Right ventricle myocardium superior (tissue), 1 donor: ENCODE measurements at places on chromosomes 5 and 9. TPM values are rescaled to one million over a fixed set of nuclear protein-coding genes. Genes with fewer than 3 reads are reported as not detected.

GRCh38 chr5:50574121-50574520, 92.3 kb upstream of the PARP8 start:
- DNase-seq, result no peak

GRCh38 chr5:213803-214395, 4.1 kb downstream of the CCDC127 start:
- no peak for DNase-seq

DNA sequence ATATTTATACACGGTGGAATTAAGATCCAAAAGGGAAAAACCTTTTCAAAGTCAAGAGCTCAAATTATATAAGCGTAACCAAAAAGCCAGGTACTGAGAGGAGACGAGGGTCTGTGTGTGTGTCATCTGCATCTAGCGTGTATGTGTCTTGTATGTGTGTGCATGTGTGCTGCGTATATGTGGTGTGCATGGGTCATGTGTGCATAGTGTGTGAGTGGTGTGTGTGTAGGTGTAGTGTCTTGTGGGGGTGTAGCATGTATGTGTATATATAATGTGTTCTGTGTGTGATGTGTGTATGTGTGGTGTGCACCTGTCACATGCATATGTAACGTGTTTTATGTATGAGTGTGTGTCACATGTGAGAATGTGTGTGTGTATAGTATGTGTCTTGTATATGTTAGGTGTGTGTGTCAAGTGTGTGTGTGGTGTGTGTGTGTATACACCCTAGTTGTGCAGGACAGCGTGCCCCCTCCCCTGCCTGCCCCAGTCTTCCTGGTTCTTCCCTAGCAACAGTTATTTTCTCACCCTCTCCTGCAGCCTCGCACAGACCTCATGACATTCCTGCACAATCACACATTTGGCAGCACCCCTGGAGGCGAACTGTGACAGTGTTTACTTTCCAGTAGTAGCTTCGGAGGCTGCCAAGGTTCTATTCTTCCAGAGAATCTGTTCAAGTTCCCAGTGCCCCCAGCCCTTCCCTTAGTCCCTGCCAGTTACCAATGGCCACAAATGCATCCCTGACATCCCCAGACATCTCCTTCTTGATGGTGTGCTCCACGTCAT, 27.1 kb upstream of the TNIP1 start:
- DNase-seq, result peak; percentile 65

DNA sequence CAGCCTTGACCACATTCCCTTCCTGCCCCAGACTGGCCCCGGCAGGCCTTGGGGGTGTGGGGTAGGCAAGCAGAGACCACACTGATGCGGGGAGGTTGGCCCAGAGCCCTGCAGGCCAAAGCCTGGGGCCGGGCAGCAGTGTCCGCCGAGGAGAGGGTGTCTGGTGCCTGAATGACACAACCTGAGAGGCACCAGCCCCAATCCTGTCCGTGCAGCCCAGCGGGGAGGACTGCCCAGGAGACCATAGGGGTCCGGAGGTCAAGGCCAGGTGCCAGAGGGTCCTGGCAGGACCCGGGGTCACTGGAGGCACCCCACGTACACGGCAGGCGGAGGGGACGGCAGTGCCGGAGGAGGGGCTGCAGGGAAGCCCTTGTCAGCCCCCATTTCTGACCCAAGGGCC, 5.6 kb upstream of the PTGDS start:
- DNase-seq, result no peak

- DNase-seq, result peak; percentile 54
These were observed 414.3 kb downstream of the ANXA1 start for GRCh38 chr9:73565833-73566465.

DNA sequence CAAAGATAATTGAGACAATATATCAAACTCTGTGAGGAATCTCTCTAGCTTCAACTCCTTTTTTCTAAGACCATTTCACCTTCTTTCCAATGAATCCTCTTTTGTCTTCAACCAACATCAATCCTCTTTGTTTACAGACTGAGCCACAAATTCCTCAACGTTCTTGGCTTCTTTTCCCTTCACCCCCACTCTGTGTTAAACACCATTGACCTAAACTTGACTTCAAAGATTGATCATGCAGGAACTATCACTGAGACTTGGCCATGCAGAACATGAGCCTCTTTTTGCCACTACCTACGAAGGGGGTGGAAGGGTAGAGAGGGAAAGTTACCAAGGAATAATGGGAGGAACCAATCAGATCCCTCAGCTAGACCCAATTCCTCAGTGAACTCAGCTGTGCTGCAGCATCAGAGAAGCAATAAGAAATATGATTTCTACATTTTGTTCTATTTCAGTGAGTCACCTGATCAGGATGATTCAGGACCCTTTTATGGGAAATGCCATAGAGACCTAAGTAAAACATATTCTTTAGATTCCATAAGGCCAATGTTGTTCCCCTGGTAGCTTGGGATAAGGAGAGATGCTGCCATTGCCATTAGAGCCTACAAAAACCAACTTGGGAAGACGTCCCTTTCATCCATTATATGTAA, 187.7 kb upstream of the RGMB start:
- no peak for DNase-seq

DNA sequence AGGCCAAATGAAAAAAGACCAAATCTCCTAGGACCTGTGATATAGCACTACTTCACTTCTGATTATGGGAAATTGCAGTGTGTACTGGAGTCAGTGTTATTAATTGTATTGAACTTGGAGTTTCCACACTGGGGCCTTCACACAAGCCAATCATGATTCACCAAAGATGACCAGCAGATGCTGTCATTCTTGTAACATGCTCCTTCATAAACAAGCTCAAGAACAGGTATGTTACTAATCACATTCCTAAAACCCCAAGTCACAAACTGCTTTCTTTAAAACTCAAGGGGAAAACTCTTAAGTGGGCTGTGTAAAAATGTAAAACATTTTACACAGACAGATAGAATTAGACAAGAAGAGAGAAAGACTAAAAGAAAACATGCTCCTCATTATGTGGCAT, 5.6 kb downstream of the KLHL3 start:
- DNase-seq, result no peak

DNA sequence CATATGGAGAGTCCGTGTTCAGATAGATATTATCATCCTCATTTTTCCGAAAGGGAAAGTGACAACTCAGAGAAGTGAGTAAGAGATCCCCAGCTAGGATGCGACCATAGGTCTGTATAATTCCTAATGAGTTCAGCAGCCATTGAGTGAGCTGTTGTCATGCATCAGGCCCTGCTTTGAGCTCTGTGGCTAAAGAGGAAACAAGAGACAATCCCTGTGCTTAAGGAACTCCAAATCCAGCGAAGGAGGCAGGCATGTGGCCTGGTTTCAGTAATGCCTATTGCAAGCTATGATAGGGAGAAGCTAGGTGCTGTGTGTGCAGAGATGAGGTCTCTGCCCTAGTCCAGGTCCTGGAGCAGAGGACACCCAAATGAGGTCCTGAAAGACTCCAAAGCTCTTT, 192.8 kb downstream of the ACTL7B start:
- no peak for DNase-seq

DNA sequence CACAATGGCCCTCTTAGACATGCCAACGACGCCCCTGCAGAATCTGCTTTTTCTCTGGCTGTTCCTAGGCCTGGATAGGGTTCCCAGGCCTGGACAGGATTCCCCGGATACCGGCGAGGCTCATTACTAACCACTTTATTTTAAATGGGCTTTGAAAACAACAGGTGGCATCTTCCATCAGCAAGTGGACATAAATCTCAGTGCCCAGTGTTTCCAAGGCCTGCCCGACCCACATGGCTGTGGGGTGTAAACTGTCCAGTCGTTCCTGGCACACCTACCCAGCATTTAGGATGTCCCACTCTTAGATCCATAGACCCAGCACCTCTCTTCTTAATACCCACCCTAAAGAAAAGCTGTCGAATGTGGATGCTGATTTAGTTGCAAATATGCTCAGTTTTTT, 896 bp downstream of the CMBL start:
- DNase-seq, result peak; percentile 18

GRCh38 chr5:54366707-54367106, 56.3 kb upstream of the ARL15 start:
- DNase-seq, result no peak

DNA sequence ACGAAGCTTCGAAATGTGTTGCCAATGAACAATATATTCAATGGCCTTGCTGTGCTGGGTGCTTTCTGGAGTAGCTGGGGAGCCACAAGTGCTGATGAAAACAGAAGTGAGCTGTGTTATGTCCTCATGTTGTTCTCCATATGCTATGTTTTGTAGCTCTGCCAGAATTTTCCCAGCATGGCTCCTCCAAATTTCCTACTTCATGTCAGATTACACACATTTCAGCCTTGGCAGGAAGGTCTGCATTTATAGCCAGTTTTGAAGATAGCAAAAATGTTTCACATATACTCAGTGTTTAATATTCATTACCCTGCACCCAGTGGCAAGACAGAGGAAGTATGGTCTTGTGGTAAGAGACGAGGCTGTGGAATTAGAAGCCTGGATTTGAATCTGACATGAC, 22.6 kb upstream of the NMUR2 start:
- DNase-seq, result no peak

- no peak for DNase-seq
These were observed 190.9 kb upstream of the TUT7 start for GRCh38 chr9:86545090-86545489.

GRCh38 chr5:138054206-138054605, 21.3 kb upstream of the FAM13B start:
- DNase-seq, result no peak

DNA sequence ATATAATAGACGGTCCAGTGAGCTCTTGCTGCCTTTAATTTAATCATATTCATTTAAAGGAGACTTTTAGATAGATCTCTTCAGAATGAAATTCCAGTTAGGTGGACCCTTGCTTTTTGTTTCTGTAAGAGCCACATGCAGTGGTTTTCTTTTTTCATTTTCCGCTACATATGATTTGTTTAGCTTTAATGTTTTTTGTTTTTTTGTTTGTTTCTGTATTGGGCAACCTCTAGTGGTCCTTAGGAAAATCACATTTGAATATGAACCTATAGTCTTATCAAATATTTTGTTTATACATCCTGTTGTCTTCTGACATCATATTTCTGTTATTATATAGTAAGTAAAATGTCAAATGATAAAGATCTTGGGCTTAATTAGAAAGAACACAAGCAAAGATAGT, 150.8 kb downstream of the HACD4 start:
- DNase-seq, result no peak

DNA sequence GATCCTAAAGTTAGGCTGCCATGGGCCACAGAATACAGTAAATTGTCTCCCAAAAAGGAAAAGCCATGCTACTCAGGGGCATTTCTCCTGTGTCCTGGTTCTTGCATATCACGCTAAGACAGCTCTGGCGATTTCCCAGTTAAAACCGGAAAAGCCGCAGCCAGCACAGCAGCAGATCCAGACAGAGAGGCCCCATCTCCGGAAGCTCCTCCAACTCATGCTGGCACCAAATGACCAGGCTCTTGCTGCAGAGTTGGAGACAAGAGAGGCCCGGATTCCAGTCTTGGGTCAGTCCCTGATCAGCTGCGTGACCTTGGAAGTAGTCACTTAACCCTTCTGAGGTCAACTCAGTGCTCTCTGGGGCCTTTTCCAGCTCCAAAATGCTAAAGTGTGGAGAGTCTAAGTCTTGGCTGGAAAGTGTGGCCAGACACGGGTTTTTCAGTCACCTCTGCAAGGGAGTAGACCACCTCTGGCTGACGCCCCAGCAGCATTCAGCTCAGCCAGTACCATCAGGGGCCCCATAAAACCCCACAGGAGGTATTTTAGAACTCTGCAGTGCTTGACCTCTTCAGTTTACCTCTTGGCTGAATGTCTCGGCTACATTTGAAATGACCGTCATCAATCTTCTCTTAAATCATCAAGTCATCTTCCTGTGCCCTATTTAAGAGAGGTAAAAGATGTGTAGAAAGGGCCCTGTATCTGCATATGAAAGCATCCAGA, 16.2 kb downstream of the GDNF start:
- no peak for DNase-seq

- DNase-seq, result no peak
These were observed 331.9 kb upstream of the RFX3 start for GRCh38 chr9:3857673-3858072.

DNA sequence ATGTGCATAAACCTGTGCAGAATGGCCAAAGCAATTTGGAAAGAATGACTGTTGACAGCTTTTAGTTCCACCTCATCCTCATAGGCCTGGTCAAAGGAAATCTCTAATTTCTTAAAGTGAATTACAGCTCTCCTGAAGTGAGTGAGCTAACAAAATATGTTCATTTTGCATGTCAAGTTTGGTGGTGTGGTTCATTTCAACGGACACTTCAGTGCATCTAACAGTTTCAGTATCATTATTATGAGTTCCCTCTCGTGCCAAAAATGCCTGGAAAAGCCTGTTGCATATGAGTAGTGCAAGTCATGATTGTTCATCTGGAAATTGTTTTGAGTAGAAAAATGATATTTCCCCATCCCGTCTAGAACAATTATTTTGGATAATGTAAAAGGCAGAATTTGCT, 53.2 kb upstream of the HMHB1 start:
- no peak for DNase-seq

DNA sequence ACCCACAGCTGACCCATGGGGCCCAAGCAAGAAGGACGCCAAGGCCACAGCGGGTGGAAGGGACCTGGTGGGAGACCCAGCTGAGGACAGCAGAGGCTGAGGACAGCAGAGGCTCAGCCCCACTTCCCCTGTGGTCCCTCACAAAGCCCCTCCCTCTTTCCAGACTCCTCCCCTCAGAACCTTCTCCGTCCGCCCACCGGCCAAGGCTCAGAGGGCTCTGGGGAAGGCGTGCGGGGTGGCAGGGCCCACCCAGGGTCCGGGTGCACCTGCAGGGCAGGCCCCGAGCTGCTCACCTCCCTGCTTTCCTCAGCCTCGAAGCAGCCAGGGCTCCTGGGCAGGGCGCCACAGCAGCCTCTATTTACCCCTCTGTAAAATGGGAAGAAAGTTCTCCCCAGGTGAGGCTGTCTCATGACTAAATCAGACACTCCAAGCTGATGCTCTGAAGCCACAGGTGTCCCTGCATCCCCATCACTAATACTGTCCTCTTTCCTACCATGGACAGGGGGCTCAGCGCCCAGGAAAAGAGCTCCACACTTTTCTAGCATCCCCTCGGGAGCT, 137.9 kb upstream of the PPP1R26 start:
- no peak for DNase-seq

- DNase-seq, result no peak
These were observed 27.1 kb upstream of the N4BP3 start for GRCh38 chr5:178086266-178086665.

The SPINK7 gene
- not detected for total RNA-seq

The DDX41 gene
- 22.6 TPM for total RNA-seq

The DRD1 gene
- total RNA-seq, result not detected

The SLF1 gene
- 9.0 TPM for total RNA-seq

The CDK5RAP2 gene
- total RNA-seq, result 74.0 TPM

The JMY gene
- 9.7 TPM for total RNA-seq

The SNCB gene
- total RNA-seq, result not detected
